ENCODE measurements at places on chromosomes 7 and 10.

- no peak for DNase-seq
These were observed 13.0 kb upstream of the LIMK1 start for GRCh38 chr7:74070619-74070921.

DNA sequence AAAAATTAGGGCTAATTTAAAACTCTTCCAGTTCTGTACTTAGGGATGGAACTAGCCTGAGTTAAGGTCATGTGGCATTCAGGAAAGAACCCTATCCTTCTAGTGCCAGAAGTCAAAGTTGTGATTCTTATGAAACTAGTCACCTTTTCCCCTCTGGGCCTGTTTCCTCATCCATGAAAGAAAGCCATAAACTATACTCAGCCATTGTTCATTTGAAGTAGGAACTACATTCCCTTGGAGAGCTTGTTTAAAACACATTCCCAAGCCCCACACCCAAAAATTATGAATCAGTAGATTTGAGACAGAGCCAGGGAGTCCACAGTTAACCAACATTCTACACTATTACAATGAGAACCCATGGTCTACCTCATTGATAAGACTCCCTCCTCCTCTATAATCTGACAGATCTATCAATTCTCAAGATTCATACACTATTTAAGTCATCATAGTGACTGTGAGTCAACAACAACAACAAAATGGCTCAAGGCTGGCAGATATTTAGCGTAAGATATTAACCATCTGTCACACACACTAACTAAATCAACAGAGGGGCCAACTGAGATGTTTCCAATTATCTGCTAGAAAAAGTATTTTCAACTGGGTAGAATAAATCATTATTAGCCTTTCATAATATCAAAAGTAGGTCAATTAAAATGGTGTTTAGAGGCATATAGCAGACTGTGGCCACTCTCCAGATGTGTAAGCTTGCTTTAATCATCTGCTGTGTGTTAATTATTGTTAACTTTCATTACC, 102.3 kb downstream of the SLC25A13 start:
- DNase-seq, result no peak

- no peak for DNase-seq
These were observed 736.2 kb downstream of the PARD3 start for GRCh38 chr10:34078745-34079470.

DNA sequence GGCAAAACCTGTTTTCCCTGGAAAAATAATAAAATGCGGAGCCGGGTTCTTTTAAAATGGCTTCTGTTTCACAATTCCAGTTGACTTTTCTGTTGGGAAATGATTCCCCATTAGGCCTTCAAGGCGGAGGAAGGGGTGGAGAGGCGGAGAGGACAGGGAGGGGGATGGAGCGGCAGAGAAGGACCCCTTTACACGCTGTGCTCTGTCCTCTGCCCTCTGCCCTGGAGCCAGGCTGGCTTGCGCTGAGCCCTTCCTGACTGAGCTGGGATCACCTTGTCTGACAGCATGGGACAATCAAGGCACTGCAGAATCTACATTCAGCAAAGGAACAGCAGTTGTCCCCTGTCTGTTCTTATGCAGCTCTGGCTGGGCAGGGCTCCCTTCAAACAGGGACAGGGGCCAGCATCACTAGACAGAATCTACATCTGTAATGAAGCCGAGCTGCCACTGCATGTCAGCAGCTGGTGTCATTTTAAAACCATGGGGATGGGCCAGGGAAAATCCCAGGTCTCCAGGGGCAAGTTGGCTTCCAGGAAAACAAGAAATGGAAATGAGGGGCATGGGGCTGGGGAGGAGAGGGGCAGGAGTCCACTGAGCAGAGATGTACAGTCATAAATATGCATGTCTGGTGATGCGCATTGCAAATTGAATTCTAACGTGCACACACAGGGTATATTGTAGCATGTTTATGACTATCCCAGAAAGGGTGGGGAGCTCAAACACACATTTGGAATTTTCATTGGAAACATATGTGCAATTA, 120.0 kb downstream of the MKX start:
- no peak for DNase-seq

DNA sequence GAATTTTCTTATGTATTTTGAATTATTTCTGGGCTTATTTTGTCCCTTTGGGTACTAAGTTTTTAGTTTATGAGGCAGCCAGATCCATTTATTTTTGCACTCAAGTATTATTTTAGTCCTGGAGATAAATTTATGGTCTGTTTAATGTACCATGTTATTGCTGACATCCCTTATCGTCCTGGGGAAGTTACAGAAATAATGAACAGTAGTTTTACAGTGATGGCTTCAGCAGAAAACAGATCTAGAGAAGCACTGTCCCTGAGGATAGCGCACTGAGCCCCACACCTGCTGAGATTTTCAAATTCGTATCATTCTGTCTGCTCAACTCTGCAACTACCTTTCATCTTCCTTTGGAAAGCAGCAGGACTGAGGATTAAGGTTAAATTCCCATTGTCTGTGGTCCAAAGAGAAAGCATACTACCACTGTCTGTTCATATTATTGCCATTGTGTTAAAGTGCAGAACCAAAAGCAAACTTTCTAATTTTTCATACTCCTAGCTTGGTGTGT, 168.3 kb downstream of the SNX13 start:
- no peak for DNase-seq

All from stimulated activated CD4-positive, alpha-beta T cell treated with anti-CD3 and anti-CD28 coated beads, Interleukin-4, amount 100 ng/mL, for 4 hours (primary cell).